Fibroblast of skin of abdomen (primary cell): ENCODE measurements at places on chromosomes 11 and 22.

- no peak for DNase-seq
Measured at GRCh38 chr11:46357483-46357936, 10.2 kb downstream of the DGKZ start.

- peak; percentile 97 for DNase-seq
Measured at GRCh38 chr11:8871171-8871775, 39.7 kb upstream of the AKIP1 start.

- no peak for DNase-seq
Measured at GRCh38 chr11:72737336-72737735, 14.9 kb downstream of the ARAP1 start.

- no peak for DNase-seq
Measured at GRCh38 chr22:48825802-48826520, 1001.7 kb downstream of the BRD1 start.

DNA sequence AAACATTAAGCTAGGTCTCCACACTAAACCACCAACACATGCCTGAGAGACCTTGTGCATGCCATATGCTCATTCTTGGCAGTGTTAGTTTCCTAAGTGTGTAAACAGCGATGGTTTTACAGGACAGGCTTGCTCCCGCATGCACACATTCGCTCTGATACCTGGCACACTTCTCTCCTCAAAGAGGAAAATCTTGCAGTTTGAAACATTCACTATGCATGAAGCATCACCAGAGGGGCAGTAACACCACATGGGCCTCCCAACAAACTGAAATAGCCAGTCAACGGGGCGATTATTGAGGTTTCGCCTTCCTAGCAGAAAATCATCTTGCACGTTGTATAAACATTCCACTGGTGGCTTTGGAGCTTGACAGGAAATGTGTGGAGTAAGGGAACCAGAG is 52.6 kb downstream of the ABTB2 start:
- peak; percentile 69 for DNase-seq

DNA sequence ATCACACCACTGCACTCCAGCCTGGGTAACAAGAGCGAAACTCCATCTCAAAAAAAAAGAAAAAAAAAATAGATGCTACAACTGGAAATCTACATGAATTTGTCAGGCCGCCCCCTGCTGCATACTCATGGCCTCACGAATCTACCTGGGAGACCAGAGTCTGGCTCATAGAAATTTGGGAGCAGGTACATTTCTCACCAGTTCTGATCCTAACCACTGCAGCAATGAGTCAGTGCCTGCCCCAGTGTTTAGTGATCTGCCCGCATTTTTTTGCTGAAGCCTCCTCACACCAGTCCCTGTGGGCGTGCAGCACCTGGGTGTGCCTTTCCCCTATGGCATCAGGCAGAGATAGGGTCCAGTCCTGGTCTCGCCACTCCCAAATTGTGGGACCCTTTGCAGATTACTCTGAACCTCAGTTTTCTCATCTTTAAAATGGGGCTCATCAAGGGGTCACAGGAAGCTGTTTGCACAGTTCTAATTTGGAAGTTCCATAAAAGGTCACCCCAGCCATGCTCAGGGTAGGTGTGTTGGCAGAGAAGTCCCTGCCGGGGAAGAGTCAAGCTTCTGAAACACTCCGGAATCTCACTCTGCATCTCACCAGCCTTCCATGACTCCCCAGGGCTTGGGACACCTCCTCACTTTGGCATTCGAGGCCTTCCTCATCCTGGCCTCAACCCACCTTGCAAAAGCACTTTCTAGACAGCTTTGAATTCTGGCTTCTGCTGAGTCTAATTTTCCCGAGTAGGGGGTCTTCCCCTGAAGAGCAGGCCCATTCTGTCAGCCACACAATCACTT is 39.3 kb upstream of the LINC01488 start:
- no peak for DNase-seq

GRCh38 chr22:26259510-26259909 is 90.2 kb downstream of the SEZ6L start:
- peak; percentile 27 for DNase-seq

GRCh38 chr11:113593698-113594308 is 112.3 kb downstream of the TMPRSS5 start:
- peak; percentile 6 for DNase-seq

GRCh38 chr22:43796567-43796966 is 15.5 kb downstream of the EFCAB6 start:
- peak; percentile 71 for DNase-seq
